ENCODE measurements at places on chromosomes 13 and 19.

DNA sequence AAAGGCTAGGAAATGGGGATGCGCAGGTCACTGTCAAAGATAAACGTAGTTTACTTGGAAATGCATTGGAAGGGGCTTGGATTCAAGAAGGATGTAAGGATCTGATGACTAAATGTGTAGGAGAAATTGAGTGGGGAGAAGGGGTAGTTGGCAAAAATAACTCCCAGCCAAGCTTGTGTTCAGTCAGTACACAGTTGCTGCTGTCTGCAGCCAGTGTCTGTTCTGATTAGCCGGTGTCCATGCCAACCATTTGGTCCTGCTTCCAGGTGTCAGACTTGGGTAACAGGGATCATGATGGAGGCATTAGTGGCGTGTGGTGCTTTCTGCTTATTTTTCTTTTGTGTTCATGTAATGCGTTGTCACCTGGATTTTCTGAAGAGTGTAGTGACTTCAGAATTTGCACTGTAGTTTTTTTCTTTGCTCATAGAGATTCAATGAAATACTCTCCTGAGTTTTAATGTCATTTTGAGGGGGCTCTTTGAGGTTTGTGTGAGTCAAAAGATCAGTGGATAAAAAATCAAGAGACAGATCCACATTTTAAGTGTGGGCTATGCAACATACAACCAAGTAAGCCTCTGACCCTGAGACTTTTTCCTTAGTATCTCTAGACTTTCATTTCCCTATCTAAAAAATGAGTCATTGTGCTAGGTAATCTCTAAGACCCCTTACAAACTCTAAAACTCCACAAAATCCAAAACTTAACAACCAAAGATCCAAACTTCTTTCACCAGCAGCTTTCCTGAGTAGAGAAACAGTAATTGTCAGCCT lies 103.9 kb downstream of the WDFY2 start:
- no peak for DNase-seq

- no peak for DNase-seq
Measured at GRCh38 chr13:31814536-31814935, 75.2 kb downstream of the RXFP2 start.

DNA sequence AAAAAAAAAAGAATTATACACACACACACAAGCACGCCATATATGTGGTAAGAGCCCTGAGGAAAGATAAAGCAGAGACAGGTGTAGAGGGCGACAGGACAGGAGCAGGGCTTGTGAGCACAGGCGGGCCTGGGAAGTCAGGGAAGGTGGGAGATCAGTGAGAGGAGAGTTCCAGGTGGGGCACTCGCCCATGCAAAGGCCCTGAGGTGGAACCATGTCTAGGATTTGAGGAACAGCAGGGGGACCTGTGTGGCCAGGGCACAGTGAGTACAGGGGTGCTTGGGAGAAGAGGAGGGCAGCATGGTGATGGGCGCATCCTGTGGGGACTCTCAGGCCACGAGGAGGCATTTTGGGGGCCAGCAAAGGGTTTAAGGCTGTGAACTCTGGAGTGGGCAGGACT lies 32.5 kb upstream of the NCCRP1 start:
- no peak for DNase-seq

- no peak for DNase-seq
Measured at GRCh38 chr19:32246006-32246405, 99.4 kb upstream of the ZNF507 start.

DNA sequence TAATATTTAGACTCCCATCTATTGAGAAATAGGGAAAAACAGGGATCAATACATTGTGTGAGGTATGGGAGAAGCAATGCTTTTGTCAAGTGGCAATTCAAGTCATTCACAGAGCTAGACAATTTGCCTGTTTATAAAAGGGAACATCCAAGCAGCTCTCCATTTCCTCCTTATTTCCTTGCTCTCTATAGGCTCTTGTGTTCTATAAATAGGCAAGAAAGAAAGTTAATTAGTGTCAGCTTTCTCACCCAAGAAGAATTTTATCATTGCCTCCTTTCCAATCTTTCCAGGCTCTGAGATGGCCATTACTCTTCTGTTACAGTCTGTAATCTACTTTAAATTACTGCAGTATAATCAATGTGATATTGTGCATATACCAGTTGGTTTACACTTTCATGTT lies 199.9 kb downstream of the LHFPL6 start:
- no peak for DNase-seq

- DNase-seq = no peak
Measured at GRCh38 chr13:51826606-51827005, 18.4 kb downstream of the TMEM272 start.

- no peak for DNase-seq
Measured at GRCh38 chr13:49443357-49443703, 534 bp downstream of the CAB39L start.

GRCh38 chr19:45171211-45171623 lies 6.8 kb downstream of the TRAPPC6A start:
- no peak for DNase-seq

GRCh38 chr13:92390217-92390616 lies 836.4 kb upstream of the GPC6 start:
- no peak for DNase-seq

All from stimulated activated CD4-positive, alpha-beta T cell treated with anti-CD3 and anti-CD28 coated beads, Interleukin-1b, Interleukin-23, amount 100 ng/mL, for 1 hour (primary cell).